ENCODE measurements at places on chromosomes 1 and 21. TPM values are rescaled to one million over a fixed set of nuclear protein-coding genes. Genes with fewer than 3 reads are reported as not detected.
A peak's percentile ranks its signal among the peaks of the same experiment; 100 is the strongest.

- peaks cover 4% of the 10 kb centered on the region for H3K4me1 ChIP-seq
- DNase-seq: peak; percentile 84
- no peak overlapping the region for H3K4me3 ChIP-seq
- peak overlapping the region; percentile 61 for H3K27ac ChIP-seq
Measured at GRCh38 chr1:53511933-53512806, 53.0 kb downstream of the DMRTB1 start.

Gene CRP
- 3.8 TPM for total RNA-seq

DNA sequence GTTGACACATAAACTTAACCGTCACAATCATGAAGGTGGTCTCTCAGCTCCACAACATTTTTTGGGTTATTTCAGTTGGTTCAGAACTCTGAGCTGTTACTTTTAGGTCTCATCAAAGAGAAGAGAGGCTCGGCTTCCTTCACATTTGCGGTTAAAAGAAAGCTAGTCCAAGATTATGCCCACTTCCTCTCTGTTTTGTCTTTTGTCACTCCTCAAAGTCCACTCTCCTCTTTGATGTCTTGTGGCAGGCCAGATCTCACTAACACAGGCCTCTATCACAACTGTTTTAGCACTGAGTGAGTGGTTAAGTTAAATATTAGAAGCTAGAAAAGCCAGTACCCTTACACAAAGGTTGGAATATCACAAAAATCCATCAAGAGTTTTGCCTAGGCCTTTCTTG is 195.7 kb downstream of the FCRL5 start:
- H3K27ac ChIP-seq: no peak overlapping the region
- H3K36me3 ChIP-seq: no peaks in the 10 kb centered on the region
- no peak for DNase-seq
- H3K4me1 ChIP-seq: no peaks in the 10 kb centered on the region

Gene ABCG1
- total RNA-seq: 39.5 TPM

Gene RAB13
- 10.0 TPM for total RNA-seq

Gene SPOCD1
- total RNA-seq: 30.7 TPM

- no peaks in the 10 kb centered on the region for H3K4me1 ChIP-seq
- no peak overlapping the region for H3K27ac ChIP-seq
- no peaks in the 10 kb centered on the region for H3K36me3 ChIP-seq
- H3K4me3 ChIP-seq: no peak overlapping the region
Measured at GRCh38 chr1:227489572-227489971, 73.8 kb upstream of the ZNF678 start.

GRCh38 chr1:75130865-75131564 is 3.2 kb upstream of the LHX8 start:
- H3K4me3 ChIP-seq: no peak overlapping the region
- H3K27me3 ChIP-seq: peaks cover 35% of the 10 kb centered on the region
- peaks cover 6% of the 10 kb centered on the region for H3K4me1 ChIP-seq

- H3K36me3 ChIP-seq: no peaks in the 10 kb centered on the region
- no peaks in the 10 kb centered on the region for H3K27me3 ChIP-seq
- no peak for DNase-seq
- H3K4me1 ChIP-seq: peaks cover 13% of the 10 kb centered on the region
- no peak overlapping the region for H3K27ac ChIP-seq
- H3K4me3 ChIP-seq: no peak overlapping the region
Measured at GRCh38 chr1:231041719-231042261, 1.7 kb upstream of the FAM89A start.

- H3K4me3 ChIP-seq: no peak overlapping the region
- no peaks in the 10 kb centered on the region for H3K27me3 ChIP-seq
- peaks cover 34% of the 10 kb centered on the region for H3K4me1 ChIP-seq
- H3K36me3 ChIP-seq: no peaks in the 10 kb centered on the region
- DNase-seq: no peak
Measured at GRCh38 chr1:47755101-47755990, 241.8 kb downstream of the TRABD2B start.

Gene AIRE
- 0.75 TPM for total RNA-seq

DNA sequence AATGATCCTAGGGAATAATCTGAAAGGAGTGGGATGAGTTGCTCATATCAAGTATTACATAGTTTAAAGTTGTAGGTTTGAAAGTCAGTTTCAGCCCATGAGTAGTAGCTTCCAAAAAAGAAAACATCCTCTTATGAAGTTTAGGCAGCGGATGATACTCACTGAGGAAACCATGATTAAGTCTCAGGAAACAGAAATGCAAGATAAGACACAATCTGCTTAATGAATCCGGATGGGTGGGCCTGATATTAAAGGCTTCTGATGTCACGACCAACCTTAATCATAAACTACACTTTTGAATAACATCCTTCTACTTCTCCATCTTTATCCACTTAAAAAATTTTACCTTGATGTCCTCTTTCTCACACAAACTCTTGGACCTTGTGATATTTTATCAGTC is 61.8 kb downstream of the S1PR1 start:
- DNase-seq: no peak
- no peaks in the 10 kb centered on the region for H3K36me3 ChIP-seq
- no peak overlapping the region for H3K4me3 ChIP-seq
- H3K27ac ChIP-seq: no peak overlapping the region

GRCh38 chr1:20417581-20417980 is 68.4 kb downstream of the CAMK2N1 start:
- DNase-seq: no peak
- no peaks in the 10 kb centered on the region for H3K36me3 ChIP-seq
- no peak overlapping the region for H3K27ac ChIP-seq
- H3K27me3 ChIP-seq: no peaks in the 10 kb centered on the region

DNA sequence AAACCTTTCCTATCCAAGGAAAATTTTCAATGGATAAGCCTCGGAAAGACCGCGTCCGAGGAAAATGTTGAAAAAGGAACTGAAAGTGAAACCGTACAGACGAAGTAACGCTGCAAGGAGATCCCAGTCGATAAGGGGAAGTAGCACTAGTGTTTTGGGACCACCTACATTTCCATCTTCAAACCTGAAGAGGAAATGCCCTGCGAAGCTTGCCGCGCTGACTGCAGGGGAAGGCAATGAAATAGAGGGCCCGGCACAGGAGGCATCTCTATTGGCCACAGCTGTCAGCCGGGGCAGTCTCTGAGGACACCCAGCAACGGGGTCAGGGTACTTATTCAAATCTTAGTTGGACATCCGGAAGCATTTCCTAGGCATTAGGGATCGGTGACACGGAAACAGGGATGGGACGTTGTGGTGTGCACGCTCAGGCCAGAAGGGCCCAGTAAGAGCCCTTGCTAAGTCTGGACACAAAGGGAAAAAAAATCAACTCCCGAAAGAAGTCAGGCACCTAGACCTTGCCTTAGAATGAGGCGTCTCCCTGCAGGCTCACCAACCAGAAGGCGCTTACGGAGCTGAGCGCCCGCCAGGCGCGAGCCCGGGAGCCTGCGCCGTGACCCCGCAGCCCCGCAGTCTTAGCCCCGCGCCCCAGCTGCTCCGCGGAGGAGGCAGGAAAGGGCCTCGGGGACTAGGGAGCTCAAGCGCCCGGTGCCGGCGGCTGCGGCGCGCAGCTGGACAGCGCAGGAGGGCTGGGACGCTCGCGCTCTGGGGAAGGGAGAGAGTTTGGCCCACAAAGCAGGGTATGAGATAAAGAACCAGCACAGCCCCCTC is 655 bp downstream of the USF1 start:
- peaks cover 13% of the 10 kb centered on the region for H3K4me1 ChIP-seq
- peak overlapping the region; percentile 96 for H3K27ac ChIP-seq

DNA sequence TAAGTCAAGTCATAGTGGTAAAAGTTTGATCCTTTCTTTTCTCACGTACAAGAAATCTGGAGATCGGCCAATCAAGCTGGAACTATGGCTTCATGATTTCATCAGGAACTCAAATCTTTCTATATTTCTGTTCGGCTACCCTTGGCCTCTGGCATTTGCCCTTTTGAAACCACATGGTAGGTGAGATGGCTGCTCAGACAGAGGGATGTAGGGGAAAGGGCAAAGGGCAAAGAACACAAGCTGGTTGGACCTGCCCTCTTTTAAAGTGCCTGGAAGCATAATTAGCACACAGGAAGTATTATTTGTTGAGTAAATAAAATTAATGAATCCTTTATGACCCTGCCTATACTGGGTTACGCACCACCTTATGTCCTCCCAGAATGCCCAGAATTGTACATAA is 11.5 kb upstream of the RGS1 start:
- H3K4me1 ChIP-seq: peaks cover 4% of the 10 kb centered on the region
- no peaks in the 10 kb centered on the region for H3K27me3 ChIP-seq
- H3K4me3 ChIP-seq: no peak overlapping the region
- no peaks in the 10 kb centered on the region for H3K36me3 ChIP-seq
- H3K27ac ChIP-seq: no peak overlapping the region

DNA sequence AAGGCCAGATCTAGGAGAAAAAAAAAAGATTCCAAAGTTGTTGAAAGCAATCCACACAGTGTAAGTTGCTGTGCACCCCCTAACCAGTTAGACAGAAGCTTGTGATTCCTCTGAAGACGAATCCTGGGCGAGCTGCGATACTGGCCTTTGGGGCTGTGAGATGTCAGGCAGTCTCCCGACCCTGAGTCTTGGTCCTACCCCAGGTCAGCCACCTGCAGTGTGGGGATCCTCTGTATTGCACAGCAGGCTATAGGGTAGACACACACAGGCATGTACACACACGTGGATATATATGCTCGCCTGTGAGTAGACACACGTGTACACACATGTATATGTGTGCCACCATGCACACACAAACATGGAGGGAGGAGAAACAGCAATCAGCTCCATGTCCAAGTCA is 12.9 kb downstream of the ACTRT2 start:
- H3K4me3 ChIP-seq: no peak overlapping the region
- no peaks in the 10 kb centered on the region for H3K27me3 ChIP-seq
- no peak overlapping the region for H3K27ac ChIP-seq
- H3K4me1 ChIP-seq: peaks cover 3% of the 10 kb centered on the region
- H3K36me3 ChIP-seq: no peaks in the 10 kb centered on the region

DNA sequence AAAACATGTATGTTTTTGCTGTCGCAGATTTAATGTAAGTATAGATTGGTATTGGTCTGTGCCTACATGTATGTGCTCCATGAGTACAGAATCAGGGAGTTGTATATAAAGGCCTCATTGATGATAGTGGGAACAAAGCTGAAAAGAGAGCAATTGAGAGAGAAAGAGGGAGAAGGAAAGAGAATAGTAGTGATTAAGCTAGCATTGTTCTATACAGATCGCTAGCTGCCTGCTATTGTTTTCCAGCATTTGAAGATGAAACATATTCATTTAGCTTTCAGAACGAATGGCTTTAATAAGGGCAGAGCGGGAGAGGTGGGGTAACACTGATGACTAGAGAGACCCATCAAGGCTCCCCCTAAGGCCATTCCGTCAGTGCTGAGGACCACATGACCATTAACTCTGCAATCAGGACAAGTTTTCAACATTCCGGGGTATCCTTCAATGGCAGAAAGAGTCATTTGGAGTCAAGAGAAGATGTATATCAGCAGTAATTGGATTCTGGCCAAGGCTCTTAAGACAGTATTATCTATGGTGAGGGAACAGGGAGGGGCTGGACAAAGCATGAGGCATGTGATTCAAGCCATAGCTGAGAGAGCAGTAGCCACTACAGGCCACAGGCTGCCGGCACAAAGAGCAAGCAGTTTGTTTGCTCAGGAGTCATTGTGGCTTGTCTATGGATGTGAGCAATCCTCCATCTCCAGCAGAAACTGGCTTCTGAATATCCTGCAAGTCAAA is 176.5 kb downstream of the PBX1 start:
- DNase-seq: no peak
- H3K27me3 ChIP-seq: no peaks in the 10 kb centered on the region
- H3K27ac ChIP-seq: no peak overlapping the region

Gene RNU1-2
- total RNA-seq: under 0.01 TPM

Gene FCGR3A
- total RNA-seq: 8.8 TPM

GRCh38 chr1:27366411-27367159 is at the start of gene MAP3K6:
Gene MAP3K6 (minus strand): TSS chr1:27366961. CDS start chr1:27366597, 364 bp downstream.
- H3K27me3 ChIP-seq: no peaks in the 10 kb centered on the region
- peak; percentile 76 for DNase-seq
- peak within 1 kb of the TSS; percentile 97 for H3K27ac ChIP-seq
- peaks cover 21% of the 10 kb centered on the region for H3K4me1 ChIP-seq
- H3K36me3 ChIP-seq: peaks cover 33% of the 10 kb centered on the region

Gene CTH
- total RNA-seq: 4.3 TPM

GRCh38 chr1:108829498-108829916 is 27.4 kb downstream of the AKNAD1 start:
- H3K27ac ChIP-seq: peak overlapping the region; percentile 79
- DNase-seq: no peak
- no peaks in the 10 kb centered on the region for H3K27me3 ChIP-seq
- H3K36me3 ChIP-seq: no peaks in the 10 kb centered on the region

- no peak overlapping the region for H3K27ac ChIP-seq
- no peaks in the 10 kb centered on the region for H3K27me3 ChIP-seq
- DNase-seq: no peak
- H3K4me3 ChIP-seq: no peak overlapping the region
- no peaks in the 10 kb centered on the region for H3K36me3 ChIP-seq
Measured at GRCh38 chr1:190688096-190688495, 210.4 kb upstream of the BRINP3 start.

- H3K27ac ChIP-seq: peak overlapping the region; percentile 60
- no peaks in the 10 kb centered on the region for H3K4me1 ChIP-seq
- no peak overlapping the region for H3K4me3 ChIP-seq
- H3K27me3 ChIP-seq: no peaks in the 10 kb centered on the region
- peak; percentile 57 for DNase-seq
Measured at GRCh38 chr1:181112071-181112929, 23.8 kb downstream of the IER5 start.

GRCh38 chr1:191882870-191883269 is 275.4 kb upstream of the RGS18 start:
- H3K27ac ChIP-seq: no peak overlapping the region
- no peaks in the 10 kb centered on the region for H3K36me3 ChIP-seq
- no peaks in the 10 kb centered on the region for H3K27me3 ChIP-seq

Gene C1QB
- total RNA-seq: 454 TPM

DNA sequence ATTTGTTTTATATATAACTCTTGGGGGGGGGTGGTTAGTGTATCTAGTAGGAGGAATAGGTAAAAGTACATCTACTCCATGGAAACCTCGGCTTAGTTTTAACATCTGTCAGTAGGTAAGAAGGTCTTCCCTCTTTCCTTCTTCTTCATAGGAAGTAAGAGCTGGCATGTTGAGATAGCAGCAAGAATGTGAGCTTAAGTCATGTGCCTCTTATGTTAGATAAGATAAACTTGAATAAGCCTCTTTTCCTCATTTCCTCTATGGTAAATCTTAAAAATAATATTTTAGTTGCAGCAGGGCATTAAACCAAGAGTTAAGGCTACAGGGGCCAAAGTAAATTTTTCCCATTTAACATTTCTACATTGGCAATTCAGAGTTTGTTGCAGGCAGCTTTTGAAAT is 100.4 kb downstream of the MAP3K21 start:
- no peaks in the 10 kb centered on the region for H3K27me3 ChIP-seq
- DNase-seq: no peak
- H3K36me3 ChIP-seq: no peaks in the 10 kb centered on the region
- no peak overlapping the region for H3K4me3 ChIP-seq
- H3K4me1 ChIP-seq: no peaks in the 10 kb centered on the region
